ENCODE measurements at places on chromosomes 4 and X. TPM values are rescaled to one million over a fixed set of nuclear protein-coding genes. Genes with fewer than 3 reads are reported as not detected.

The PAGE4 gene
- total RNA-seq, result not detected

The PALLD gene
- total RNA-seq, result 303 TPM

The CLDN34 gene
- 0.14 TPM for total RNA-seq

The XK gene
- total RNA-seq, result 0.93 TPM

The CXCL11 gene
- total RNA-seq, result 0.68 TPM

The USP17L29 gene
- total RNA-seq, result not detected

The NAP1L2 gene
- 0.68 TPM for total RNA-seq

The PAGE5 gene
- total RNA-seq, result not detected

The LONRF3 gene
- 0.34 TPM for total RNA-seq

The IL13RA1 gene
- total RNA-seq, result 42.4 TPM

The ASB12 gene
- not detected for total RNA-seq

The CXCL3 gene
- total RNA-seq, result 3.3 TPM

The CLTRN gene
- 1.0 TPM for total RNA-seq

The ITM2A gene
- 1.7 TPM for total RNA-seq
